Activated CD8-positive, alpha-beta memory T cell treated with anti-CD3 and anti-CD28 coated beads, Interleukin-2, amount 10 ng/mL, durations not matched to agents 7 days and 5 days (primary cell): ENCODE measurements at places on chromosomes 6 and 20. TPM values are rescaled to one million over a fixed set of nuclear protein-coding genes. Genes with fewer than 3 reads are reported as not detected.

DNA sequence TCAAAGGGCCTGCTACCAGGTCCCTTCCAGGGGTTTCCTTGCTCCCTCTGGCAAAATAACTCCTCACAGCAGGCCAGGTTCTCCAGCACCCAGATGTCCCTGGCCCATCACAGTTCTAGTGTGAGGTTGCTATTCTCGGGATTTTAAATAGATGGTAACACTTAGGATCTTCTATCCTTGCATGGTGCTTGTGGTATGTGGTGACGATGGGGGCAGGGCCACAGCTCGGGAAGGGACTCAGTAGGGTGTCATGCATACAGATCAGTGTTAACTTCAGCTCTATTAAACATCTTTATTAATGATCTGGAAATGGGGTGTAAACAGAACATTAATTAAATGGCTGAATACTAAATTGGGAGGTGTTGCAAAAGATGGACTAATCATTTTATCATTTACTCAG is 323.8 kb downstream of the QKI start:
- no peaks in the 10 kb centered on the region for H3K4me1 ChIP-seq
- no peak for DNase-seq
- H3K4me3 ChIP-seq: no peak overlapping the region
- no peak overlapping the region for H3K27ac ChIP-seq
- H3K36me3 ChIP-seq: no peaks in the 10 kb centered on the region
- peaks cover 8% of the 10 kb centered on the region for H3K27me3 ChIP-seq

- peaks cover 6% of the 10 kb centered on the region for H3K4me1 ChIP-seq
- H3K27me3 ChIP-seq: peaks cover 59% of the 10 kb centered on the region
- DNase-seq: no peak
- no peak overlapping the region for H3K4me3 ChIP-seq
- H3K27ac ChIP-seq: no peak overlapping the region
These were observed 15.4 kb downstream of the PNPLA1 start for GRCh38 chr6:36285187-36285671.

DNA sequence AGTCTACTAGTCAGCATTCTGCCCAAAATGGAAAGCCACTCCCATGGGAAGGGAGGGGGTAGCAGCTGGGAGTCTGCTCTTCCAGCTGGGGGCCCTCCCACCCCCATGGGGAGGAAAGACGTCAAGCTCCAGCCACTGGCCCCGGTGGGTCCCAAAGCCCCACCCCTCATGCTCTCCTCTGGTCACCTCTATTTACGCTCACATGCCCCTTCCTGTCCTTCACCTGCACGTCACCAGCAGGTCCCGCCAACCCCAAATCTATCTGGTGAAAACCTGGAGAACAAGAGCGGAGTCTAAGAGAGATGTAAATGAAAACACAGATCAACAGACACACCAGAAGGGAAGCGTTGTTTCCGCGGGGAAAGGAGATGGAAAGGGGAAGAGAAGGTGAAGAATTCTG is 30.0 kb upstream of the ZBP1 start:
- H3K36me3 ChIP-seq: no peaks in the 10 kb centered on the region
- H3K4me1 ChIP-seq: no peaks in the 10 kb centered on the region
- no peak overlapping the region for H3K4me3 ChIP-seq
- H3K27ac ChIP-seq: no peak overlapping the region
- H3K27me3 ChIP-seq: peaks cover 7% of the 10 kb centered on the region
- DNase-seq: no peak

GRCh38 chr20:36967636-36968035 is 16.1 kb upstream of the SAMHD1 start:
- H3K4me1 ChIP-seq: peaks cover 34% of the 10 kb centered on the region
- H3K27me3 ChIP-seq: no peaks in the 10 kb centered on the region
- H3K36me3 ChIP-seq: peaks cover 12% of the 10 kb centered on the region
- no peak overlapping the region for H3K4me3 ChIP-seq

DNA sequence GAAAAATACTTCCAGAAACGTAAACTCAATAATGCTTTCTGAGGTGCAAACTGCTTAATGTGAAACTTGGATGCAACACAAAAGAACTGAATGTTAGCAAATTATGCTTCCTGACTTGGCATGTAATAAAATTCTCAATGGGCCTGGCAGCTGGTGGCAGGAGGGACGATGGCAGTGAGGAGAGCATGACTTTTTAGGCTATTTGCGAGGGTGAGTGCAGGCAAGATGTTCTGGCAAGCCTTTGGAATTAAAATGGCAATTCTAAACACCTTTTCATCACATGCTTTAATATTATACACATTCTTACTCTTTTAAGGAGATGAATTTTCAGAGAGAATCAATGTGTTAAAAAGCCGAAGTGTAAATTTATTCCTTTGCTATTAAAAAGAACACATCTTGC is 224.8 kb upstream of the CDH4 start:
- H3K27me3 ChIP-seq: no peaks in the 10 kb centered on the region
- no peaks in the 10 kb centered on the region for H3K36me3 ChIP-seq
- no peaks in the 10 kb centered on the region for H3K4me1 ChIP-seq
- H3K27ac ChIP-seq: no peak overlapping the region
- no peak overlapping the region for H3K4me3 ChIP-seq

- H3K4me3 ChIP-seq: no peak overlapping the region
- peaks cover 50% of the 10 kb centered on the region for H3K27me3 ChIP-seq
- H3K4me1 ChIP-seq: peaks cover 16% of the 10 kb centered on the region
- no peak overlapping the region for H3K27ac ChIP-seq
- no peaks in the 10 kb centered on the region for H3K36me3 ChIP-seq
These were observed 2.0 kb downstream of the COL19A1 start for GRCh38 chr6:69868252-69868804.

GRCh38 chr20:58102261-58102660 is 126.2 kb downstream of the ANKRD60 start:
- no peak for DNase-seq
- no peaks in the 10 kb centered on the region for H3K36me3 ChIP-seq
- H3K4me3 ChIP-seq: no peak overlapping the region

GRCh38 chr6:22194188-22194921 is 102.5 kb downstream of the PRL start:
- H3K27ac ChIP-seq: no peak overlapping the region
- no peaks in the 10 kb centered on the region for H3K27me3 ChIP-seq
- H3K4me3 ChIP-seq: no peak overlapping the region
- H3K36me3 ChIP-seq: no peaks in the 10 kb centered on the region
- no peaks in the 10 kb centered on the region for H3K4me1 ChIP-seq

- peaks cover 30% of the 10 kb centered on the region for H3K4me1 ChIP-seq
- peak overlapping the region; percentile 92 for H3K4me3 ChIP-seq
- H3K36me3 ChIP-seq: peaks cover 8% of the 10 kb centered on the region
- DNase-seq: peak; percentile 67
These were observed 1.0 kb upstream of the E2F3 start for GRCh38 chr6:20400456-20401204.

DNA sequence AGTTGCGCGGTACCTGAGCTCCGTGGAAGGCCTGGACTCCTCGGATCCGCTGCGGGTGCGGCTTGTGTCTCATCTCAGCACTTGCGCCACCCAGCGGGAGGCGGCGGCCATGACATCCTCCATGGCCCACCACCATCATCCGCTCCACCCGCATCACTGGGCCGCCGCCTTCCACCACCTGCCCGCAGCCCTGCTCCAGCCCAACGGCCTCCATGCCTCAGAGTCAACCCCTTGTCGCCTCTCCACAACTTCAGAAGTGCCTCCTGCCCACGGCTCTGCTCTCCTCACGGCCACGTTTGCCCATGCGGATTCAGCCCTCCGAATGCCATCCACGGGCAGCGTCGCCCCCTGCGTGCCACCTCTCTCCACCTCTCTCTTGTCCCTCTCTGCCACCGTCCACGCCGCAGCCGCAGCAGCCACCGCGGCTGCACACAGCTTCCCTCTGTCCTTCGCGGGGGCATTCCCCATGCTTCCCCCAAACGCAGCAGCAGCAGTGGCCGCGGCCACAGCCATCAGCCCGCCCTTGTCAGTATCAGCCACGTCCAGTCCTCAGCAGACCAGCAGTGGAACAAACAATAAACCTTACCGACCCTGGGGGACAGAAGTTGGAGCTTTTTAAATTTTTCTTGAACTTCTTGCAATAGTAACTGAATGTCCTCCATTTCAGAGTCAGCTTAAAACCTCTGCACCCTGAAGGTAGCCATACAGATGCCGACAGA is 9.9 kb downstream of the HEY2 start:
- no peak for DNase-seq
- H3K27me3 ChIP-seq: peaks cover 53% of the 10 kb centered on the region
- H3K27ac ChIP-seq: no peak overlapping the region
- H3K36me3 ChIP-seq: no peaks in the 10 kb centered on the region
- H3K4me1 ChIP-seq: no peaks in the 10 kb centered on the region

The NOTCH4 gene
- total RNA-seq: 0.61 TPM

The BPIFB3 gene
- not detected for total RNA-seq

The HLA-DRB5 gene
- 2.9 TPM for total RNA-seq

The HNF4A gene
- not detected for total RNA-seq

The FAM83C gene
- not detected for total RNA-seq

The ADA gene
- total RNA-seq: 81.4 TPM

The TTBK1 gene
- 0.80 TPM for total RNA-seq

The JARID2 gene
- total RNA-seq: 30.0 TPM

The PLTP gene
- total RNA-seq: 3.2 TPM

The SGK2 gene
- 0.26 TPM for total RNA-seq

The EDN1 gene
- not detected for total RNA-seq

The OR2H2 gene
- total RNA-seq: not detected
